Type B pancreatic cell (in vitro differentiated cells): ENCODE measurements at places on chromosomes 1 and 21. TPM values are rescaled to one million over a fixed set of nuclear protein-coding genes. Genes with fewer than 3 reads are reported as not detected.
A peak's percentile ranks its signal among the peaks of the same experiment; 100 is the strongest.

Gene CACNA1S
- total RNA-seq, result 0.12 TPM in 1 of 2 replicates, not detected in the other

Gene ICOSLG
- total RNA-seq, result 5.4 and 13.8 TPM in 2 replicates

Gene CHD5
- 0.70 and 3.0 TPM in 2 replicates for total RNA-seq

DNA sequence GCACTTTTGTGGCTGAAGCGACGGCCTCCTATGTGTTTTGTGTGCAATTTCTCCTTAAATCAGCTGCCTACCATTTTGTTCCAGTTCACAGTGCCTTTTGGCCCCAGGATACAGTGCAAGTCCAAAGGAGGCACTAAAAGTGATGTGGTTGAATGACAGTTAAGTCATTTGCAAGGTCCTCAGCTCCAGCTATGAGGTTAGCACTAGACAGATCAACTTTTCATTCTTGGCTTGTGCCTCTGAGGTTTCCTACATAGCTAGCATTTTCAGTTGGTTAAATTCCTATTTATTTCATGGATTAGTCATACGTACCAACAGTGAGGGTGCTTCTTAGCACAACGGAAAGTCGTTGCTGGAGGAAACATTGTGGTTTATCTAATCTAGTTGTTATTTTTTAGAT, 59.3 kb upstream of the NTPCR start:
- H3K4me3 ChIP-seq, result no peak overlapping the region
- H3K4me1 ChIP-seq, result no peaks in the 10 kb centered on the region
- peaks cover 4% of the 10 kb centered on the region for H3K27me3 ChIP-seq
- H3K27ac ChIP-seq, result no peak overlapping the region
- DNase-seq, result no peak

DNA sequence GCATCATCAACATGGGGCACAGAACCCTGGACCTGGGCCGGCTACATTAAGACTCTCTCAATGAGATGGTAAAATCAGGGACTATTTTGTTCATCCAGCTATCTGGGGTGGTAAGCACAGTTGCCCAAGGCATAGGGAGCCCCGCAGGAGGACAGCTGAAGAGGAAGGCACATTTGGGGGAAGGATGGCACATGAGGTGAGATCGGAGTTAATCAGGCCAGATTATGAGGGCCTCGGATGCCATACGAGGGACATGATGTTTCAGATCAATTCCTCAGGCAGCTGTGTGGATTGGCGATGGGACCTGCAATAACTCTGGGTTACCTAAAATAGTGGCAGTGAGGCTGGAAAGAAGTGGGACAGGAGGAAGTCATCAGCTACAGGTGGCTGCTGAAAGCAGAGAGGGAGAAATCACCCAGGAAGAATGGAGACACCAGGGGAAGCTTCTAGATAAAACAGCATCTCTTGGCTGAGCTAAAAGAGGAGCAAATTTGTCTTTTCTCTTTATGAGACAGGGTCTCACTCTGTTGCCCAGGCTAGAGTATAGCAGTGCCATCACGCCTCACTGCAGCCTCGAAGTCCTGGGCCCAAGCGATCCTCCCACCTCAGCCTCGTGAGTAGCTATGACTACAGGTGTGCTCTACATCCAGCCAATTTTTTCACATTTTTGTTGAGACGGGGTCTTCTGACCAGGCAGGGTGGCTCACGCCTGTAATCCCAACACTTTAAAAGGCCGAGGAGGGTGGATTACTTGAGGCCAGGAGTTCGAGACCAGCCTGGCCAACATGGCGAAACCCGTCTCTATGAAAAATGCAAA, 21.1 kb downstream of the TOMM20 start:
- H3K27ac ChIP-seq, result peak overlapping the region; percentile 3
- H3K4me1 ChIP-seq, result peaks cover 21% of the 10 kb centered on the region
- H3K4me3 ChIP-seq, result no peak overlapping the region
- H3K27me3 ChIP-seq, result no peaks in the 10 kb centered on the region

DNA sequence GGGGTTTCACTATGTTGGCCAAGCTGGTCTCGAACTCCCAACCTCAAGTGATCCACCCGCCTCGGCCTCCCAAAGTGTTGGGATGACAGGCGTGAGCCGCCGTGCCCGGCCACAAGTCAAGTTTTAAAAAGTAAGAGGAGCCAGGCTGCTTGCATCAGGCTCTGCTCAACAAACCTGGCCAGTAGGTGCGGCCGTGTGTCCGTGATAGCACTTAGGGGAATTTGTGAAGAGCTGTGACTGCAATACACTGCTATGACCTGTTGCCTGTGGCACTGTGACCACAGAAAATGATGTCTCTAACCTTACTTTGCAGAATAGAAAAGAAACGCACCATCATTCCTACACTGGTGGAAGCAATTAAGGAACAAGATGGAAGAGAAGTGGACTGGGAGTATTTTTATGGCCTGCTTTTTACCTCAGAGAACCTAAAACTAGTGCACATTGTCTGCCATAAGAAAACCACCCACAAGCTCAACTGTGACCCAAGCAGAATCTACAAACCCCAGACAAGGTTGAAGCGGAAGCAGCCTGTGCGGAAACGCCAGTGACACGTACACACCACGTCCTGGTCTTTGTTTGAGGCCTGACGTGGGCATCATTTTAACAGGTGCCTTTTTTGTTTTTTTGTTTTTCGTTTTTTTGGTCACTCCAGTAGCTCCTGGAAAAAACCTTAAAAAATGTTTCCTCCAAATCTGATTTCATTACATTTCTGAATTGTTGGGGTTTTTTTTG, 16.7 kb downstream of the C1orf174 start:
- no peak overlapping the region for H3K4me3 ChIP-seq
- H3K27ac ChIP-seq, result no peak overlapping the region
- peaks cover 30% of the 10 kb centered on the region for H3K36me3 ChIP-seq
- no peaks in the 10 kb centered on the region for H3K4me1 ChIP-seq

GRCh38 chr1:6956488-6957159, 171.4 kb downstream of the CAMTA1 start:
- H3K27me3 ChIP-seq, result peaks cover 17% of the 10 kb centered on the region
- H3K36me3 ChIP-seq, result no peaks in the 10 kb centered on the region
- H3K4me1 ChIP-seq, result peaks cover 33% of the 10 kb centered on the region

DNA sequence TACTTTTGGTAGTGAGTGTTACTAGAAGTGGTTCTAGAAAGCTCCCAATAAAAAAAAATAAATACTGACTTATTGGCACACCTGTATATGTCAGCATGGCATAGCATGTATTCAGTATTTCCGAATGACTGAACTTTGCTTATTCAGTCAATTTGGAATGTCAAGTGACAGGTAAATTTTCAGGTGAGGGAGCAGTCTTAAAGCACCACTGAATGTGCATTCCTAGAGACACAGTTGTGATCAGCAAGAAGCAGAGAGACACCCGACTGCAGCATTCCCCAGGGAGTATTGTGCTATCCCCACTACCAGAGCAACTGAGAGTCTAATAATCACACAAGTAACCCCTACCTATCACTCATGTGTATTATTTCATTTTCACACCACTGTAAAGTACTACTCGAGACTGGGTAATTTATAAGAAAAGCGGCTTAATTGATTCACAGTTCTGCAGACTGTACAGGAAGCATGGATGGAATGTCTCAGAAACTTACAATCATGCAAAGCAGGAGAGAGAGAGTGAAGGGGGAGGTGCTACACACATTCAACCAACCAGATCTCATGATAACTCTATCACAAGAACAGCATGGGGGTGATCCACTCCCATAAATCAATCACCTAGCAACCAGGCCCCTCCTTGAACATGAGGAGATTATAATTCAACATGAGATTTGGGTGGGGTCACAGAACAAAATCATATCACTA, 201.5 kb downstream of the TBX15 start:
- no peak for DNase-seq
- no peak overlapping the region for H3K4me3 ChIP-seq
- H3K27ac ChIP-seq, result no peak overlapping the region
- no peaks in the 10 kb centered on the region for H3K36me3 ChIP-seq

- no peak overlapping the region for H3K27ac ChIP-seq
- no peaks in the 10 kb centered on the region for H3K27me3 ChIP-seq
- no peak for DNase-seq
- no peak overlapping the region for H3K4me3 ChIP-seq
- peaks cover 13% of the 10 kb centered on the region for H3K4me1 ChIP-seq
Measured at GRCh38 chr21:29436143-29436542, 137.4 kb downstream of the BACH1 start.

- DNase-seq, result no peak
- peaks cover 5% of the 10 kb centered on the region for H3K27me3 ChIP-seq
- no peaks in the 10 kb centered on the region for H3K4me1 ChIP-seq
- H3K36me3 ChIP-seq, result no peaks in the 10 kb centered on the region
- no peak overlapping the region for H3K27ac ChIP-seq
Measured at GRCh38 chr1:1202831-1203560, 3.4 kb downstream of the TNFRSF18 start.

GRCh38 chr1:3651930-3652547, at the start of gene TP73:
TSS of gene TP73 (plus strand) at chr1:3652516. CDS start at chr1:3682366, 29,850 bp downstream.
- peaks cover 8% of the 10 kb centered on the region for H3K4me1 ChIP-seq
- no peaks in the 10 kb centered on the region for H3K36me3 ChIP-seq
- no peak for DNase-seq

DNA sequence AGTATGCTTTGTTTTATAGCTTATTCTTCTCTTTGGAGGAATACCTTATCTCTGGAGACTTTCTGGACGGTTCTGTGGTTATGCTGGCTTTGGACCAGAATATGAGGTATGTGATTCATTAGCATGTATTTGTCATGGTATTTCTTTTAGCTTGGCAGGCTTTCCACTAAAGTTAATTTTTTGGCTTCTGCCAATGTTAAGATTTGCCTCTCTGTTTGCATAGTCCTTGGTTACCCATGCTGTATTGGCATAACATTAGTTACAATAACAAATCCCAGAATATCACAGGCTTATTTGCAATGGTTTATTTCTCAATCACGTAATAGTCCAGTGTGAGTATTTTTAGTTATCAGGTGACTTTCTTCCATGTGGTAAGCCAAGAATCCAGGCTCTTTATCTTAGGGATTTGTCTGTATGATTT, 9.7 kb downstream of the ZMPSTE24 start:
- no peak overlapping the region for H3K27ac ChIP-seq
- H3K4me1 ChIP-seq, result no peaks in the 10 kb centered on the region
- H3K36me3 ChIP-seq, result peaks cover 33% of the 10 kb centered on the region
- no peak overlapping the region for H3K4me3 ChIP-seq
- DNase-seq, result no peak
- H3K27me3 ChIP-seq, result no peaks in the 10 kb centered on the region

DNA sequence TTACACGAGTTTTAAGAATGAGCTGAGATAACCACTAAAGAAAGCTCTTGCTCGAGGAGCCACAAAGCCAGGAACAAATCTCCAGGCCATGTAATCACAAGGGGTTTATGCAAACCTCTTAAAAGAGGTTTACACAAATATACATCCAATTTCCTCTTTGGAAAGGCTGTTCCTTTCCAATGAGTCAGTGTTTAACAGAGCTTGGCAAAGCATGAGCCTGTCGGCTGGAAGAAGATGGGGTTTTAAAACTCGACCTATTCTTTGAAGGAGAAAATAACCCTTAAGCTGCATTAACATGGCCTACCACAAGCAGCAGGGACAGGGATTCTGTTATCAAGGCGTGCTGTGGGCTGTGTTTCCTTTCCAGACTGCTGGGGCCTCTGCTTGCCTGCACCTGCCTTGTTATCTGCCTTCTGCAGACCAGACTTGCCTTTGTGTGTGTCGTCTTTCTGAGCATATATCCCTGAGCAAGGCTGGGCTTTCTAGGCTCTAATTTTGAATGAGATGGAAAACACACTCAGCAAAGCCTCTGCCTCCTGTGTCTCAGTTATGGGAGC, 40.6 kb upstream of the CYP2J2 start:
- no peak overlapping the region for H3K27ac ChIP-seq
- peaks cover 4% of the 10 kb centered on the region for H3K27me3 ChIP-seq
- no peak for DNase-seq
- H3K4me1 ChIP-seq, result peaks cover 10% of the 10 kb centered on the region
- H3K4me3 ChIP-seq, result no peak overlapping the region

DNA sequence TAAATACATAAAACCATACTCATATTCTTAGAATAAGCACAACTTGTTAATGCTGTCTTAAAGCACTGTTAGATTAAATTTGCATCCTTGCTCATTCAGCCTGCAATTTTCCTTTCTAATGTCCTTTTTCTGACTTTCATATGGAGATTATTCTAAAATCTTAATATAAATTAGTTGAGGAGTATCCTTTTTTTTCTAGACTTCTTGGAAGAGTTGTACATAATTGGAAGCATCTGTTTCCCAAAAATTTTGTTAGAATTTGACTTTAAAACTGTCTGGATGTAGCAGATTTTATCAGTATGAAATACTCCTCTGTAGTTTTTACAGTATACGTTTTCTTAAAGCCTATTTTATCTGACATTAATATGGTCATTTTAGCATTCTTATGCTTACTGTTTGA, 9.7 kb downstream of the KIFAP3 start:
- H3K27ac ChIP-seq, result no peak overlapping the region
- peaks cover 23% of the 10 kb centered on the region for H3K36me3 ChIP-seq
- no peaks in the 10 kb centered on the region for H3K27me3 ChIP-seq
- no peak for DNase-seq
- H3K4me1 ChIP-seq, result peaks cover 23% of the 10 kb centered on the region

DNA sequence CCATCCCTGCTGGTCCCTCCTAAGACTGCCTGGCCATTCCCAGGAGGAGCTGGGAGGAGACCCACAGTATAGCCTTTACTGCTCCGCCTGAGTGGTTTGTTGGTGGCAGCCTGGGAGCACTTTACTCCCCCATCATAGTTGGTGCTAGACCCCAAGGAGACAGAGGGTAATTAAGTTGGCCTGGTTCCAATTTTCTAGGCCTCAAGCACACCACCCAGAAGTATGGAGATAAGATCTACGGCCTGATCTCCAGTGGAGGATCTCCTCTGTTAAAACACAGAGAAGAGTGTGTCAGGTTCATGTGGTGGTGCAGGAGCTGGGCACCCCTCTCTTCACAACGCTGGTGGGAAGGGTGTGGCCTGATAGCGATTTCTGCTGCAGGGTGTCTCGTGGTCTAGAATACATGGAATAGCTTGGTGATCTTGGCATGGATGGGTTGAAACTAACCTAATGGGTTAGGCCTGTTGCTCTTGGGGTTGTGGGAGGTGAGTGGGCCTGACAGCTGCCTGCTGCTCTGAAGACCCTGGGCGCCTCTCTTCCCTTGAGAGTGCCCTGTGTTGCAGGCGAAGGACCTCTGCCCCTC, 68.5 kb downstream of the FASLG start:
- H3K27ac ChIP-seq, result no peak overlapping the region
- no peak overlapping the region for H3K4me3 ChIP-seq
- no peaks in the 10 kb centered on the region for H3K27me3 ChIP-seq
- H3K4me1 ChIP-seq, result peaks cover 14% of the 10 kb centered on the region
- DNase-seq, result no peak

DNA sequence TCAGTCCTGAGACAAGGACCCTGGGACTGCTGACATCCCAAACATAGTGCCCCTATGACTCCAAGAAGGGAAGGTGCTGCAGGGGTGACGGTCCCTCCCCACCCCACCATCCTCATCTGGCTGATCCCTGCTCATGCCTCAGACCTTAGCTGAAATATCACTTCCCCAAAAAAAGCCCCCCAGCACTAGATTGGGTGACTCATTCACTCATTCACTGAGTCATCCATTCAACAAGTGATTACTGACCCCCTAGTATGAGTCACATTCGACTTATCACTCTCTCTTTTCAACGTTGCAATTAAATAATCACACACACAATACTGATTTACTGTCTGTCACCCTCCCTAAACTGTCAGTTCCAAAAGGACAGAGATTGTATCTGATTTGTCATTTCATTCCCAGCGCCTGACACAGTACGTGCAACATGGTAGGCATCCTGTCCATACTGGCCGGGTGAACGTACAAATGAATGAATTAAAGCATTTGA, 48.6 kb downstream of the HIVEP3 start:
- no peak for DNase-seq
- peaks cover 5% of the 10 kb centered on the region for H3K4me1 ChIP-seq
- no peaks in the 10 kb centered on the region for H3K27me3 ChIP-seq
- no peak overlapping the region for H3K4me3 ChIP-seq

GRCh38 chr1:201022493-201022819, 1.1 kb downstream of the KIF21B start:
- peaks cover 37% of the 10 kb centered on the region for H3K4me1 ChIP-seq
- peak overlapping the region; percentile 87 for H3K4me3 ChIP-seq
- peaks cover 17% of the 10 kb centered on the region for H3K27me3 ChIP-seq

GRCh38 chr1:54114955-54115354, 37.8 kb downstream of the CDCP2 start:
- no peak overlapping the region for H3K4me3 ChIP-seq
- H3K4me1 ChIP-seq, result peaks cover 6% of the 10 kb centered on the region
- peaks cover 3% of the 10 kb centered on the region for H3K27me3 ChIP-seq
- no peak for DNase-seq
